NCI-H1092 treated with DMSO at 0.1 percent for 48 hours (cell line): ENCODE measurements at places on chromosomes 7 and 10.

DNA sequence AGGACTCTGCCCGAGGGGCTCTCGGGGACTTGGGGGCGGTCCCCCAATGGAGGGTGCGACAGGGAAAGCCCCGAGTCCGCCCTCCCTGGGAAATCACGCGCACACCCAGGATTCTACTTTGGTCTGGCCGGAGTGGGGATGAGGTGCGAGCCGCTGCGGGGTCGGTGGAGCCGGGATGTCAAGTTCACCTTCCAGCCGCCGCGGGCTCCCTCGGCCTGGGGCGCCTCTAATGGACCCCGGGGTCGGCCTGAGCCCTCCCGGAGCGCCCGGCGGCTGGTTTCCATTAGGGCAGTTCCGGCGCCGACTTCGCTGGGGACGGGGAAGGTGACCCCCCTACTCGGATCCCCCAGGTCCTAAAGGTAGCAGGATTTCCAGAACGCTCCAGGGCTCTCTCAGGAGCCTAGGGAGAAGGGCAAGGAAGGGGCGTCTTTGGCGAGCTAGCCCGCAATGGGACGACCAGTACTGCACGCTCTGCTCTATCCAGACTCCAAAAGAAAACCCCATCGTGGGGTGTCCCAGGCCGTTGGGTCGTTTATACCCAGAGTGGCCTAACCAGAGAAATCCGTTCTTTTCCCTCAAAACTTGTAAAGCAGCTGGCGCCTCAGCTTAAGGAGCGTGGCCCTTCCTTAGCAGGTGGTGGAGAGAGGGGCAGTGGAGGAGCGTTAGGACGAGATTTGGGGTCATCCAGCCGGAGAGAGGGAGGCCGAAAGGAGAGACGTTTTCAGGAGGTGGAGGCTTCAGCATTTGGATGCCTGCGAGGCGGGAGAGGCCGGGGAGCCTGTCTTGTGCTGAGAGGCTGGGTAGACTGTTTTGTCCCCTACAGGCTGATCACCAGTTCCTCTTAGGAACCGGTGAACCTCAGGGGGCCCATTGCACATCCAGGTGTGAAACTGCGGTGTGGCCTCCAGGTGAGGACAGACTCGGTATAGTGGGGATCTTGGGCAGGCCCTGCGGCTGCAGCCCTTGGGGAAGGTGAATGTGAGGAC lies 860 bp upstream of the WDR86 start:
- DNase-seq, result no peak

GRCh38 chr10:73232887-73233286 lies 14.2 kb downstream of the DNAJC9 start:
- no peak for DNase-seq

DNA sequence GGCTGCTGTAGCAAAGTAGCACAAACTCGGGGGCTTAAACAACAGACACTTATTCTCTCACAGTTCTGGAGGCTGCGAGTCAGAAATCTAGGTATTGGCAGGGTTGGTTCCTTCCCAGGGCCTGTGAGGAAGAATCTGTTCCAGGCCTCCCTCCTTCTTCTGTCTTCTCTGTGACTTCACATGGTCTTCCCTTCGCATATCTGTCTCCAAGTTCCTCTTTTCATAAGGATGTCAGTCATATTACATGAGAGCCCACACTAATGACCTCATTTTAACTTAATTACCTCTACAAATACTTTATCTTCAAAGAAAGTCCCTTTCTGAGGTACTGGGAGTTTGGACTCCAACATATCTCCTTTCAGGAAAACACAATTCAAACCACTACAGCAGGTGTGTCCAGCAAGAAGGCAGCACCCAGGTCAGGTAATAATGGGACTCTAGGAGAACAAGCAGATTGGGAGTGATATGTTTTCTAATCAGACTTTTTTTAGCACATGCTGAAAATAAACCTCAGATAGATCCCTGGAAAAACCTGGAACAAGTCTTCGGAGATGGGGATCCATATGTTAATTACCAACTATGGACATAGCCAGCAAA lies 11.7 kb downstream of the CREB5 start:
- DNase-seq, result no peak

- DNase-seq, result peak; percentile 87
Observed at GRCh38 chr10:14954001-14954770, at the start of gene DCLRE1C. Gene DCLRE1C (minus strand): TSS chr10:14954096. CDS start chr10:14954010, 86 bp downstream.

DNA sequence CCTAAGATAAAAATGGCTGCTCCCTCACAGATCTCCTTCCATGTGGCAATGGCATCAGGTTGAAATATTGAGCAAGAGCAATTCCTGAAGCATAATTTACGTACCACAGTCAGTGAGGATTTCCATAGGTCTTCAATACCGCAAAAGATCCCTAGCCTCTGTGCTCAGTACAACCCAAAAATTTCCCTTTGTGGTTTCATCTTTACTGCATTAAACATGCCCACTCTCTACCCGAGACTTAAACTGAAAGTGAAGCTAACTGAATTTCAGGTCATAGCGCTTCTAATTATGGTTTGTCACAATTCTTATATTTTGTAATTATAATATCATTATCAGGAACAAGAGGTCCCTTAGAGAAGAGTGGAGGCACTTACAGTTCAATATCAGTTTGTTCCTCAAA lies 1071.1 kb downstream of the XPNPEP1 start:
- no peak for DNase-seq
